ENCODE measurements at places on chromosomes 6 and 20. TPM values are rescaled to one million over a fixed set of nuclear protein-coding genes. Genes with fewer than 3 reads are reported as not detected.

Gene MUCL3
- not detected for total RNA-seq

- DNase-seq: no peak
Measured at GRCh38 chr6:21294144-21294543, 299.4 kb upstream of the SOX4 start.

Gene PAK1IP1
- 11.2 TPM for total RNA-seq

Gene BMP6
- 234 TPM for total RNA-seq

DNA sequence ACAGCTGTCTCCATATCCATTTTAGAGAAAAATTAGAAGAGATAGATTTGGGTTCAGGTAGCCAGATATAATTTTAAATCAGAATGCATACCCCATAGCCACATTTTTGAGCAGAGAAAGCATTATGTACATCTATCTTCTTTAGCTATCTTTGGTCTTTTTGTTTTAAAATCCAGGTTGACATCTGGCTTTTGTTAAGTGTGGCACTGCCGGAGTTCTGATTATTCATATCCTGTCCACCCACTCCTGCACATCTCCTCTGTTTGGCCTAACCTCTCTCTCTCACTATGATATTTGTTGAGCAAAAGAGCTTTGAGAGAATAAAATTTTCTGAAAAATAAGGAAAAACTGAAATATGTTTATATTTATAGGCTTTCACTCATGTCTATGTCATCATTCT, 189.7 kb downstream of the PACRG start:
- DNase-seq: no peak

GRCh38 chr20:58160451-58161061, 67.9 kb downstream of the ANKRD60 start:
- no peak for DNase-seq

DNA sequence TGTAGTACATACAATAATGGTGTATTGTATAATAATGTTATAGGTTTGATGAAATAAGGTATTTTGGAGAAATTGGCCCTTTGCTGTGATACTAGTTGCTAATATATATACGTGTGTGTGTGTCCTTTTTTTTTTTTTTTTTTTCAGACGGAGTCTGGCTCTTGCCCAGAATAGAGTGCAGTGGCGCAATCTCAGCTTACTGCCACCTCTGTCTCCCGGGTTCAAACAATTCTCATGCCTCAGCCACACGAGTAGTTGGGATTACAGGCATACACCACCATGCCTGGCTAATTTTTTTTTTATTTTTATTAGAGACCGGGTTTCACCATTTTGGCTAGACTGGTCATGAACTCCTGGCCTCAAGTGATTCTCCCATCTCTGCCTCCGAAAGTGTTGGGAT, 23.3 kb downstream of the SENP6 start:
- DNase-seq: no peak

Gene TBXT
- not detected for total RNA-seq

Measured in dermis blood vessel endothelial cell (primary cell).